ENCODE measurements at places on chromosomes 13 and 19. TPM values are rescaled to one million over a fixed set of nuclear protein-coding genes. Genes with fewer than 3 reads are reported as not detected.
A peak's percentile ranks its signal among the peaks of the same experiment; 100 is the strongest.

DNAAF3 gene
- 2.4 TPM for total RNA-seq

LRFN3 gene
- total RNA-seq = 40.6 TPM

ASF1B gene
- 2.3 TPM for total RNA-seq

DCT gene
- 0.07 TPM for total RNA-seq

ACER1 gene
- not detected for total RNA-seq

LILRB1 gene
- total RNA-seq = 0.22 TPM

ZNF729 gene
- total RNA-seq = not detected

CPT1C gene
- total RNA-seq = 133 TPM

PLIN5 gene
- 0.54 TPM for total RNA-seq

RFPL4A gene
- total RNA-seq = not detected

- peaks cover 34% of the 10 kb centered on the region for H3K27me3 ChIP-seq
- no peak overlapping the region for H3K27ac ChIP-seq
- H3K4me1 ChIP-seq = peaks cover 25% of the 10 kb centered on the region
- H3K4me3 ChIP-seq = peak overlapping the region; percentile 95
- no peak for DNase-seq
- H3K36me3 ChIP-seq = no peaks in the 10 kb centered on the region
These were observed 764 bp downstream of the CLEC11A start for GRCh38 chr19:50723735-50724521.

- DNase-seq = no peak
- no peak overlapping the region for H3K27ac ChIP-seq
- H3K4me1 ChIP-seq = no peaks in the 10 kb centered on the region
These were observed 108.9 kb downstream of the PCCA start for GRCh38 chr13:100197591-100198365.

GRCh38 chr19:13848798-13849676 lies 27.9 kb upstream of the NANOS3 start:
- H3K4me1 ChIP-seq = peaks cover 4% of the 10 kb centered on the region
- peaks cover 4% of the 10 kb centered on the region for H3K27me3 ChIP-seq
- no peaks in the 10 kb centered on the region for H3K36me3 ChIP-seq
- H3K4me3 ChIP-seq = peak overlapping the region; percentile 63
- DNase-seq = no peak

- no peak overlapping the region for H3K27ac ChIP-seq
- no peak for DNase-seq
- H3K36me3 ChIP-seq = no peaks in the 10 kb centered on the region
These were observed 14.0 kb downstream of the SYMPK start for GRCh38 chr19:45848922-45849321.

DNA sequence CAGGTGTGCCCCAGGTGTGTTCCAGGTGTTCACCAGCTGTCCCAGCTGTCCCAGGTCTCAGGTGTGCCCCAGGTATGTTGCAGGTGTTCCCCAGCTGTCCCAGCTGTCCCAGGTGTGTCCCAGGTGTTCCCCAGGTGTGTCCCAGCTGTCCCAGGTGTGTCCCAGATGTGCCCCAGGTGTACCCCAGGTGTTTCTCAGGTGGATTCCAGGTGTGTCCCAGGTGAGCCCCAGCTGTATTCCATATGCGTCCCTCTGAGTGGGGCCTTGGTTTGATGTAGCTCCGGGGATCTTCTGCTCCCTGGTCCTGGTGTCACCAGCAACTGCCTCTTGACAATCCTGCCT lies 719 bp upstream of the GRK1 start:
- no peaks in the 10 kb centered on the region for H3K4me1 ChIP-seq
- H3K36me3 ChIP-seq = peaks cover 10% of the 10 kb centered on the region
- DNase-seq = no peak
- peaks cover 11% of the 10 kb centered on the region for H3K27me3 ChIP-seq
- no peak overlapping the region for H3K4me3 ChIP-seq

DNA sequence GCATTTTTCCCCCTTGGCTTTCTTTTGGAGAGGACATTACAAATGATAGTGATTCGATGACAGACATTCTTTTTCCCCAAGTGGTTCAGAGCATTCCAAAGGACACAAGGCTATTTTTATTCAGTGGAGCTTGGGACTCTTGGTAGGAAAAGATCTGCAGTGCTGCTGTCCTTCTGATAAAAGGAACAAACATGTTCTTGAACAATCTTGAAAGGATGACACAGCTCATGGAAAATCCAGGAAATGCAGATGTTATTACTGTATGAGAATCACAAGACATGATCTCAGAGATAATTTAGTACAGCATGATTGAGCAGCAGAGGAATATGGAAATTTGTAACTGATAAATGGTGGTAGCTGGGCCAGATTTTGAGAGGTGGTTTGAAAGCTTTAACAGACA lies 96.2 kb upstream of the RFC3 start:
- DNase-seq = no peak
- no peaks in the 10 kb centered on the region for H3K27me3 ChIP-seq
- H3K4me3 ChIP-seq = no peak overlapping the region

DNA sequence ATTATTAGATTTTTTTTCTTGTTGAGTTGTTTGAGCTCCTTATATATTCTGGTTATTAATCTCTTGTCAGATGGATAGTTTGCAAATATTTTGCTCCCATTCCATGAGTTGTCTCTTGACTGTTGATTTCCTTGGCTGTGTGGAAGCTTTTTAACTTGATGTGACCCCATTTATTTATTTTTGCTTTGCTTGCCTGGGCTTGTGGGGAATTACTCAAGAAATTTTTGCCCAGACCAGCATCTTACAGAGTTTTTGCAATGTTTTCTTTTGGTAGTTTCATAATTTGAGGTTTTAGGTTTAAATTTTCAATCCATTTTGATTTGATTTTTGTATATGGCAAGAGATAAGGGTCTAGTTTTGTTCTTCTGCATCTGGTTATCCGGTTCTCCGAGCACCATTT lies 124.7 kb downstream of the PCCA start:
- H3K27ac ChIP-seq = no peak overlapping the region
- H3K4me3 ChIP-seq = no peak overlapping the region
- no peak for DNase-seq
- peaks cover 16% of the 10 kb centered on the region for H3K36me3 ChIP-seq

GRCh38 chr19:11092181-11092538 lies 2.9 kb downstream of the LDLR start:
- no peak for DNase-seq
- H3K4me1 ChIP-seq = peaks cover 19% of the 10 kb centered on the region

- peaks cover 73% of the 10 kb centered on the region for H3K36me3 ChIP-seq
- H3K4me1 ChIP-seq = no peaks in the 10 kb centered on the region
- H3K4me3 ChIP-seq = no peak overlapping the region
- H3K27me3 ChIP-seq = peaks cover 1% of the 10 kb centered on the region
- no peak overlapping the region for H3K27ac ChIP-seq
These were observed 19.4 kb upstream of the ZNF69 start for GRCh38 chr19:11868188-11868587.

GRCh38 chr13:48488995-48489394 lies 43.9 kb downstream of the RCBTB2 start:
- no peak overlapping the region for H3K27ac ChIP-seq
- DNase-seq = no peak
- H3K4me1 ChIP-seq = no peaks in the 10 kb centered on the region

GRCh38 chr19:33724021-33724720 lies 72.5 kb upstream of the KCTD15 start:
- peak overlapping the region; percentile 99 for H3K27ac ChIP-seq
- peak; percentile 84 for DNase-seq
- peak overlapping the region; percentile 82 for H3K4me3 ChIP-seq
- H3K36me3 ChIP-seq = peaks cover 23% of the 10 kb centered on the region
- H3K27me3 ChIP-seq = peaks cover 55% of the 10 kb centered on the region
- H3K4me1 ChIP-seq = peaks cover 73% of the 10 kb centered on the region

DNA sequence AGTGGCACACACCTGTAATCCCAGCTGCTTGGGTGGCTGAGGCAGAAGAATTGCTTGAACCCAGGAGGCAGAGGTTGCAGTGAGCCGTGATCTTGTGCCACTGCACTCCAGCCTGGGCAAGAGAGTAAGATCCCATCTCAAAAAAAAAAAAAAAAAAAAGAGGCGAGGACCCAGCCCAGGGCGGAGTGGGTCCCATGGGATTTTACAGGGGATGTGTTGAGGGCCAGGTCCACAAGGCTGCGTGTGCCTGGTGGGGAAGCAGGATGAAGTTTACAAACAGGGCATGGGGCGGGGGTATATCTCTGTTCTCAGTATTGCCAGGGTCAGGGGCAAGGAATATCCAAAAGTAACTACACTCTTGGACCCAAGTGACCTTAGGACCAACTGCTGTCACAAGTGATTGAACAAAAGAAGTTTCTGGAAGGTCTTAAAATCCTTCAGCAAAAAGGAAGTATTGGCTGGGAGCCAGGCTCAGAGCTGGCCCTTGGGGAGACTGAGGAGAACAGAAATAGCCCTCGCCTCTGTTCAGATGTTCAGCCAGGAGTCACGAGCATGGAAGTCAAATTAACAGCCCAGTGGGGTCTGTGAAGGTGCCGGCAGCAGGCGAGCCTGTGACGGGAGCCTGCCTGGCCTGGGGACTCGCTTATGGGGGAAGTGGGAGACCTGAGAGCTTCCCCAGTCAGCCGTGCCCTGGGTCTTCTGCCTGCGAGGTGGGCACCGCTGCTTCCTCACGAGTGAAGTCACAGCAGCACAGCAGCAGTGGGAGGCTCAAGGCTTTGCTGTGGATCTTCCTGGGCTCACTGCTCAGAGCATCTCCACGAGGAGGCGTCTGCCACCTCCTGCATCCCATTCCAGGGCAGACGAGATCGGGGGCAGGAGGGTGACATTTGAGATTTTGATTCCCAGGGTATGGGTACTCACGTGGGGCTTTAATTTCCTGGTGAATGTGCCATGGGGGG lies 6.4 kb downstream of the MYO9B start:
- H3K36me3 ChIP-seq = no peaks in the 10 kb centered on the region
- H3K4me3 ChIP-seq = peak overlapping the region; percentile 61
- peak; percentile 25 for DNase-seq
- peaks cover 44% of the 10 kb centered on the region for H3K4me1 ChIP-seq

DNA sequence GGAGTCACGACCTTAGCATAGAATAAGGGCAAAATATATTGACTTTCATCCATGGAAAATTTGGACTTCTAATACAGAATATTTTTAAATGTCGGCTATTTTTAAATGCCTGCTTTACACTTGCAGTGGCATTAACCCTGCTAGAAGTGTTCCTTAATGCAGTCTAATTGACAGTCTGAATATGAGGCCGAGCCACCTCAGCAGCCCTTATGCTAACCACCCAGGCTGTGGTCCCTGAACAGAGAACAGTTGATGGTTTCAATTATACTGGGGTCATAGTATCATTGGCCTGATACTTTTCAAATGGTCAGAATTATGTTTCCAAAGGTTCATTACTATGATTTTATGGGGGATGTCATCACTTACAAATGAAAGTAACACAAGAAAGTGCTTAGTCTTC lies 764.7 kb upstream of the SLITRK1 start:
- H3K36me3 ChIP-seq = peaks cover 2% of the 10 kb centered on the region
- peak; percentile 26 for DNase-seq
- no peak overlapping the region for H3K4me3 ChIP-seq
- peak overlapping the region; percentile 66 for H3K27ac ChIP-seq

- DNase-seq = no peak
- H3K27ac ChIP-seq = no peak overlapping the region
- no peaks in the 10 kb centered on the region for H3K36me3 ChIP-seq
- H3K4me1 ChIP-seq = peaks cover 3% of the 10 kb centered on the region
- H3K27me3 ChIP-seq = peaks cover 2% of the 10 kb centered on the region
- H3K4me3 ChIP-seq = no peak overlapping the region
These were observed 28.5 kb downstream of the MYCBP2 start for GRCh38 chr13:77298426-77298825.

DNA sequence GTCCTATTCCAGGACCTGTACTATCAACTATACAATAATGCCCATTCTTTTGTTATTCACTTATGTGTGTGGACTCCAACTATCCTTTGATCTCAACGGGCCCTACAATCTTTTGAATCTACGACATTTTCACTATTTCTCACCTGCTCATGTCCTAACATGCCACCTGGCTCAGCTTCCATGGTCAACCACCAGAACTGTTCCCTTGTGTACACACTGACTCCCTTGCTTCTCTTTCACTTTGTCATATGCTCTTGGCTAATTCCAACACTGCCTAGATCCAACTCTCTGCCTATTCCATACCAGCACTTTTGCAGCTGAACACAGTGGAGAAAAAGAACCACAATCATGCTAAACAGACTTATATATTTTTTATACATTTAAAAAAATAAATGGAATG lies 53.1 kb downstream of the MICU2 start:
- no peak overlapping the region for H3K27ac ChIP-seq
- H3K4me1 ChIP-seq = no peaks in the 10 kb centered on the region
- no peak for DNase-seq

DNA sequence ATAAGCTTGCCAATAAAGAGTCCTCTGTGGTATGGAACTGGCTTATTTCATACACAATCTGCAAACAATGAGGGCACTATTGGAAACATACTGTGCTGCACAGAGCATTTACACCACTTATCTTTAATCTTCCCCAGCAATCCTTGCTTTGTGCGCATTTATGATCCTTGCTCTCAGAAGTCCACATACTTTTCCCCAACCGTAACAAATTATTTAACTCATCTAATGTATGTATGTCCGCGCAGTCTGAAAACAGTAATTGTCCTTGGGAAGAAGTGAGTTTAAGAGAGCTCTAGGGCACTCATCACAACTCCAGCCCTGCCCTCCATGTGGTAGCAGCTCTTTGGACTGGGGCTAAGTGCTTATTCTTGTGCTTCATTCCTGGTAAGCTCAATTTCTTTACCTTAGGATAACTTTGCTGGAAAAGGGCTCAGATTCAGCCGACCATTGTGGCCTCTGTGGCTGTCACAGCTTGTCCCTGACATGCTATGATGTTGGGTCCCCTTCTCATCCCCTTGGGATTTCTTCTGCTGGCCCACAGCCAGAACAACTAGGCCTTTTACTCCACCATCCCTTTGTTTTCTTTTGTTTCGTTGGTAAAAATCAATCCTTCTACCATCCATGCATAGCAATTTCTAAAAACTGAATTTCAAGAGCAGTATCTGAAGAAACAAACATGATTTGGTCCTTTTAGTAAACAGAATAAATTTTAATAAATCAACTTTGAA lies 152.7 kb downstream of the TNFRSF19 start:
- no peaks in the 10 kb centered on the region for H3K36me3 ChIP-seq
- peaks cover 25% of the 10 kb centered on the region for H3K4me1 ChIP-seq

GRCh38 chr19:30450835-30451321 lies 78.7 kb downstream of the ZNF536 start:
- peaks cover 5% of the 10 kb centered on the region for H3K36me3 ChIP-seq
- peaks cover 33% of the 10 kb centered on the region for H3K4me1 ChIP-seq
- H3K4me3 ChIP-seq = no peak overlapping the region
- no peak for DNase-seq
- no peak overlapping the region for H3K27ac ChIP-seq

DNA sequence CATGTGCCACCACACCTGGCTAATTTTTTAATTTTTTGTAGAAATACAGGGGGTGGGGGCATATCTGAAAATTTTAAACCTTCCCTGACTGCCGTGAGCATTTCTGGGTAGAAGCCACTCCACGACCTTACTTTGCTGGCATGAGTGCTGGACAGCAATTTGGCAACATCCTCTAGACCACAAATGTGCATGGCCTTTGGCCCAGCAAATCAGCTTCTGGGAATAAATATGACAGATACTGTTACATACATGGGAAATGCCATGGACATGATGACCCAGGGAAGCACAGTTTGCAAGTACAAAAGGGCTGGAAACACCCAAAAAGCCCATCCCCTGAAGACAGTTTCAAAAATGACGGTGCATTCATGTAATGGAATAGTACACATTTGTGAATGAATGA lies 3.2 kb upstream of the PVR start:
- H3K27me3 ChIP-seq = peaks cover 5% of the 10 kb centered on the region
- H3K27ac ChIP-seq = no peak overlapping the region
- no peak overlapping the region for H3K4me3 ChIP-seq
